ENCODE measurements at places on chromosomes 16 and 17. TPM values are rescaled to one million over a fixed set of nuclear protein-coding genes. Genes with fewer than 3 reads are reported as not detected.

Gene SLC6A4
- polyA plus RNA-seq: 0.52 TPM

Gene SRCIN1
- 2.5 TPM for polyA plus RNA-seq

Gene CCDC92B
- 0.14 TPM for polyA plus RNA-seq

Gene ABCC3
- polyA plus RNA-seq: 5.3 TPM

Gene KRT17
- polyA plus RNA-seq: 3.4 TPM

GRCh38 chr17:29108823-29109476, 66.0 kb downstream of the PIPOX start:
- no peak for DNase-seq

- DNase-seq: no peak
Measured at GRCh38 chr16:75011634-75012307, 12.9 kb downstream of the ZNRF1 start.

- no peak for DNase-seq
Measured at GRCh38 chr17:68384941-68385340, 72.4 kb downstream of the WIPI1 start.

DNA sequence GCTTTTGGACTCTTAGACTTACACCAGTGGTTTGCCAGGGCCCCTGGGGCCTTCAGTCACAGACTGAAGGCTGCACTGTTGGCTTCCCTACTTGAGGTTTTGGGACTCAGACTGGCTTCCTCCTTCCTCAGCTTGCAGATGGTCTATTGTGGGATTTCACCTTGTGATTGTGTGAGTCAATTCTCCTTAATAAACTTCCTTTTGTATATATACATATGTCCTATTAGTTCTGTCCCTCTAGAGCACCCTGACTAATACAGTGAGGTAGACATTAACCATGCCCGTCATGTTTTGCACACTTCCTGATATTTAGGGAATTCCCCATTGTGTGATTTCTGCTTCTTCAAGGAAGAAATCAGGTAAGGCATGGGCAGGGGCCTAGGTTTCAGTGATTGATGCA, 147.8 kb upstream of the CA10 start:
- no peak for DNase-seq

DNA sequence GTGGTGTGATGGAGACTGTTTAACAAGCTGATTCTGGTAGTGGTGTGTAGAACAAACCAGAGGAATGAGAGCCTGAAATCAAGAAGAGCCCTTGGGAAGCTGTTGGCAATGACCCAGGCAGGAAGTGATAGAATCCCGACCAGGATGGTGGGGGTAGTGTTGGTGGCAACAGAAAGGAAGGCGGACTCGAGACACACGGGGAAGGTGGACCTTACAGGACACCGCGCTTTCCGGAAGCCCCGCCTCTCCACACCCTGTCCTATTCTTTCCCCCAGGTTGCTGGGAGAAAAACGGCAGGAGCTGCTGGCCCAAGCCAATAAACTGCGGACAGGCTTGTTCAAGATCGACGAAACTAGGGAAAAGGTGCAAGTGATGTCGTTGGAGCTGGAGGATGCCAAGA, 30.0 kb upstream of the KDM6B start:
- DNase-seq: no peak

- DNase-seq: no peak
Measured at GRCh38 chr16:638836-639235, 2.7 kb upstream of the METTL26 start.

DNA sequence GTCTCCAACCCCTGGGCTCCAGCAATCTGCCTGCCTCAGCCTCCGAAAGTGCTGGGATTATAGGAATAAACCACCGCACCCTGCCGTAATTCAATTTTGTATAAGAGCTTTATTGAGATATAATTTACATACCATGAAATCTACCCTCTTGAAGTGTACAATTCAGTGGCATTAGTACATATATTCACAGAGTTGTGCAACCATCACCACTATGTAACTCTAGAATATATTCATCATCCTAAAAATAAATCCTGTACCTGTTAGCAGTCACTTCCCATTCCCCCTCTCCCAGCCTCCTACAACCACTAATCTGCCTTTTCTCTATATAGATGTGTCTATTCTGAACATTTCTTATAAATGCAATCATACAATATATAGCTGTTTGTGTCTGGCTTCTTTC, 26.1 kb downstream of the TOM1L2 start:
- DNase-seq: no peak

- no peak for DNase-seq
Measured at GRCh38 chr17:51035431-51035830, 85.2 kb downstream of the SPAG9 start.

- no peak for DNase-seq
Measured at GRCh38 chr16:12160815-12161550, 184.4 kb downstream of the SNX29 start.
